ENCODE measurements at places on chromosomes 16 and 17.

- DNase-seq, result no peak
These were observed 981 bp downstream of the GLG1 start for GRCh38 chr16:74605746-74606520.

DNA sequence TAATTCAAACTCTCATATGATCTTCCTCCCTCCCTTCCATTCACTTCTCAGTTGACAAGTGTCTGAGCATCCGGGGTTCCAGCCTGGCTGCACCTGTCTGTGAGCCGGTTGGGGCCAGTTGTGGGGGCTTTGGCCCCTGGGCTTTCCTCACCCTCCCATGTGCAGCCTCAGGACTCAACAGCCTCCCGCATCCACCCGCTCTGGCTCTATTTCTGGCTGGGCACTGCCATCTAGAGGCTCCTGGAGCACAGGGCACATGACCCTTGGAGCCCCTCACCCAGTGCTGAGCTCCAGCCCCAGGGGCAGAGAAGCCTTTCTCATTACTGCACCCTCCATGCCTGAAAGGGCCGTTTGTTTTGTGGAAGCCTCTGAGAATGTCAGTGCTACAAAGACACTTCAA lies 43.3 kb downstream of the HAPSTR1 start:
- DNase-seq, result peak; percentile 37

- DNase-seq, result peak; percentile 53
These were observed 8.8 kb downstream of the ZG16B start for GRCh38 chr16:2838928-2839327.

DNA sequence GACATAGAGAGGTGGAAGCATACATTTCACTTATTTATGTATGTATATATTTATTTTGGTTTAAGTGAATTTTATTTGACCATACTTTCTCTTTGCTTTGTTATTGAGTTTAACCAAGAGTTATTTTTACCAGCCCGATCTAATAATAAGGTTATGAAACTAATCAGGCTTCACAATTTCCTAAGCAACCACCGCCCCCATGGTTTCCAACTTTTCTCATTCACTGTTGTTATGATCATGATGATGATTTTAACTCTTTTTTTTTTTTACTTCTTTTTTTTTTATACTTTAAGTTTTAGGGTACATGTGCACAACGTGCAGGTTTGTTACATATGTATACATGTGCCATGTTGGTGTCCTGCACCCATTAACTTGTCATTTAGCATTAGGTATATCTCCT lies 30.6 kb downstream of the DNAH9 start:
- no peak for DNase-seq

- no peak for DNase-seq
These were observed 189.7 kb downstream of the AXIN2 start for GRCh38 chr17:65371702-65372101.

DNA sequence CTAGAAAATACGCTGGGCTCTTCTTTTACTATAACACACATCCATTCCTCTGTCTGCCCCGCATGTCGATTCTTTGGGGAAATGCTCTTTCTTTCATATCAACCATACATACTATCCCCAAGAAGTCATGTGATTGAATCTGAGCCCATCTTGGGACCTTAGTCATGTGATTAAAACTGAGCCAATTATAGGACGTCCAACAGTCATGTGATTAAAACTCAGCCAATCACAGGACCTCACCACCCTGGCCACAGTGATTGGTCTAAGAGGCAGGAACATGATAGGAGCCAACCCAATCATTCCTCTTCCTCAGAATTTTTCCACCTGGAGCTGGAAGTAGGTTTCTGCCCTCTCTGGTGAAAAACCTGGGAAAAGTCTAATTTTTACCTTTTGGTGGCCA lies 78.8 kb downstream of the TMEM114 start:
- DNase-seq, result no peak

- DNase-seq, result peak; percentile 39
These were observed 136.0 kb upstream of the C17orf78 start for GRCh38 chr17:37239690-37240334.

DNA sequence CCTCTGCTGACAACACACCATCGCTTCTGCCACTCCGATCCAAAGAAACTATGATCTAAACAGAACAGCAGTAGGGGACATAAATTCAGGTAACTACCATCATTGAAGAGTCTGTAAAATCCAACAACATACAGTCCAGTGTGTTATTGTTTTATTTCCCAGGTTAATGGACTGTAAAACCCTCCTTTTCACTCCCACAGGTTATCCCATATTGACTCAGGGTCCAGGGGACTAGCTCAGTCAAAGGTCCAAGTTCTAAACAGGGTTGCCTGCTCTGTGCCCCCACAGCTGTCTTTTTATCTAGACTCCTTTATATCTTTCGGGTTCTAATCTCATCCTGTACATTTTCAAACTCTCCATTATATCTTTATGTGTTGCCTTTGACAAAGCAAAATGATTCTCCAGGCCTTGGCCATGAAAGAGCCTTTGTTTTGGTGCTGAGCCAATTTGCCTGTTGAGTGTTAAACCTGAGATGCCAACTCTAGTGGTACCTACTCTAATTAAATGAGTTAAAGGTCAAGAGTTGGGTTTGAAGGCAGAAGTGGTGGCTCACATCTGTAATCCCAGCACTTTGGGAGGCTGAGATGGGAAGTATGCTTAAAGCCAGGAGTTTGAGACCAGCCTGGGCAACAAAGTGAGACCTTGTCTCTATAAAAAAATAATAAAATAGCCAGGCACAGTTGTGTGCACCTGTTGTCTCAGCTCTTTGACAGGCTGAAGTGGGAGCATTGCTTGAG lies 80.5 kb downstream of the SNX11 start:
- no peak for DNase-seq

- no peak for DNase-seq
These were observed 10.9 kb upstream of the UBALD2 start for GRCh38 chr17:76254275-76254674.
